Stimulated activated naive CD4-positive, alpha-beta T cell treated with Interleukin-2 at 50 U/mL for 16 hours (primary cell): ENCODE measurements at places on chromosomes 16 and 17.

DNA sequence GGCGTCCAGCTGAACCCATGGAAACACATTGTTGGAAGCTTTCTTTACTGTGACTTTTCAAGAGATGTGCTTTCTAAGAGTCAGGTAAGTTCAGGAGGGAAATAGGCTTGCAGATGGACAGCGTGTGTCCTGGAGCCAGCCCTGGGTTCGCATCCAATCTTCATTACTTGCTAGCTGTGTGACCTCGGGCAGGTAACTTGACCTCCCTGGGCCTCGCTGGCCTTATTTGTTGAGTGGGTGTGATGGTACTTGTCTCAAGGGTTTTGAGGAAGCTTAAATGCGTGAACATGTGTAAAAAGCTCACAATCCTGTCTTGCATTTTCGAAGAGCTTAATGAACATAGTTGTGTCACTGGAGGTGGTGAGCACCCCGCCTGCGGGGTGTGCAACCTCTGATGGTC lies 11.8 kb downstream of the ADGRG1 start:
- no peak for DNase-seq

DNA sequence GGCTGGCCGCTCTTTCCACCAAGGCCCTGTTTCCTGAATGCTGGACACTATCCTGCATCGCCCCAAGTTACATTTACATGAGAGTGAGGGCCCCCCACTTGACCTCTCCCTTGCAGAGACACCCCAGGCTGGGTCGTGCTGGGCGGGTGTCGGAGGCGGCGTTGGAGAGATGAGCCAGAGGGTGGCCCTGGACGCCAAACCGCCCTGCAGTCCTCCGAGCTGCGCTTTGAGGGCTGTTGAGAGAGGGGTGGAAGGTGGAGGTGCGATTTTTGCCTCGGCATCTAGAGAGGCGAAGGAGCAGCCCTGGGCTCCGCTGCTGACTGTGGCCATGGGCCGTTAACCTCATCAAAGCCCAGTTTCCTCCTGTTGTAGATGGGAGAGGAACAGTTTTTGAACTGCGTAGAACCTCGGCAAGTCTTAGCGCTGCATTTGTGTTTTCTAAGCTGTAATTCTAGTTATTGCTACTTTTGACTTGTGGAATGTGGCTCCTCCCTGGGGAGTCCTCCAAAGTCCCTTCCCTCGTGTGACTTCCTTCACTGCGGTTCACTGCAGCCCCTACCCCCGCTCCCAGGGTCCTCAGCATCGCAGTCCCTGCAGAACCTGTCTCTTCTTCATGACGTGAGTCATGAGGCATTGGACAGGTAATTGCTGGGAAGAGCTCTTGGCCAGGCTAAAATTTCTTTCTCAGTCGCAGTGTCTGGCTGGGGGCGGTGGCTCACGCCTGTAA lies 986 bp upstream of the ELOB start:
- DNase-seq, result peak; percentile 35

GRCh38 chr17:81161536-81161935 lies 3.8 kb upstream of the PVALEF start:
- DNase-seq, result no peak

DNA sequence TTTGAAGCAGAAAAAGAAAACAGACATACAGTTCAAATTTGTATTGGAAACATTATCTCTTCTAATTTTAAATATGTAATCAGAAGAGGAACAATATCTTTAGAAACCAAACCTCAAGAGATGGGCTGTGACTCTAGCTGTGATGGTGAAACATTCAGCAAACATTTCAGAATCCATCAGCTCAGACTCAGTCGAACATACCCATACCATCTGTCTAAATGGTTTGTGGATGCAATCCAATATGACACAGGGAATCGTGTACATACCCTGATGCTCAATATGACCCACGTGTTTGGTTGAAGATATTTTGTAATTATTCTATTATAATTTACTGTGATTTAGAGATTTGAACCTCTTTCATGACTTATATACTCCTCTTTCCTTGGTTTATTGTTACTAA lies 665.2 kb upstream of the CDH8 start:
- no peak for DNase-seq

DNA sequence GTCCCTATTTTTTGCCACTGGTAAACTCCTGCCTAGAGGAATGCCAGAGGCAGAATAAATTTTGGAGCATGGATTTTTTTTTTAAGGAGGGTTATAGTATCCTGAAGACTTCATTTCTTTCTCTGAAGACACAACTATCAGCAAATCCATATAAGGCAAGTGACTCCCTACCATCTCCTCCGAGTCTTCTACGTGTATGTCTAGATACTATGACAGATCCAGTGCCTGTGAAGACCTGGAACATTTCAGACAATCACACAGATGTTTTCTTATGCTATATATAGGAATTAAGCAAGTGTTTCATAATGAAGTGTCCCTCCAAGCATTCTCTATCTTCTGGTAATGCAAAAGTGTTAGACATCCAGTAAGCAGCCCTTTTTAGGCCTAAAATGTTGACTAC lies 255.5 kb upstream of the TBX2 start:
- no peak for DNase-seq

DNA sequence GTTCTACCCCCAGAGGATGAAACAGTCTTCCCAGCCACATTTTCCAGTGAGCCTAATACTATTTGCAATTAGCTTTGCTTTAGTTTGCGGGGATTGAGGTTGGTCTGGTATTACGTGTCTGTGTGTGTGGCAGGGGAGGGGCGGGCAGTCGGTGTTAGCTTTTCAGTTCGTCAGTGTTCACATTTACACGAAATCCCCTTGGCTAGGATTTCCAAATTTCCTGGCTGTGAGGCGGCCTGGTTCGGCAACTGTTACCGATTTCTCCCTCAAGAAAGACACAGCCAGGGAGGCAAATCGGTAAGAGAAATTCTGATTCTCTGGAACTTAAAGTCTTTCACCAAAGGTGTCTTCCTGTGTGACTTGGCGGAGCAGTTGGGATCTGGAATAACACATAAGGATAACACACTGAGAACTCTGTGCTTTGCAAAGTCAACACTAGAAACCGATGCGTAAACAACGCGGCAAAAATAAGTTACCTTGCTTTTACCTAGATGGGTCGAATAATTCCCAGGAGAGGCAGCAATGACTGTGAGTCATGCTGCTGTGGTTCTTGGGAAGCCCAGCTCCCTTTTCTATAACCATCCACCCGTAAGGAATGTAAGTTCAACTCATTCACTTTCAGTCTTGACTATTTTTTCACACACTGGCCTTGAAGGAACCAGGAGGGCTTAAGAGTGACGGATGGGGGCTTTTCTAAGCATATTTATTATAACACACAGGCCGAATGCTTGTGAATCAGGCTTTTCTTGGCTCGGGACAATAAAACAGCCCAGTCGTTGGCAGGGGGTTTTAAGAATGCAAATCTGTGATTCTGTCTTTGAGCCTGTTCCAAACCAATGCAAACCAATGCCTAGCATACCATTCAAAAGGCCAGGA lies 24.2 kb downstream of the GPRC5B start:
- no peak for DNase-seq

- no peak for DNase-seq
Measured at GRCh38 chr16:70162041-70162451, 11.5 kb upstream of the CLEC18C start.

DNA sequence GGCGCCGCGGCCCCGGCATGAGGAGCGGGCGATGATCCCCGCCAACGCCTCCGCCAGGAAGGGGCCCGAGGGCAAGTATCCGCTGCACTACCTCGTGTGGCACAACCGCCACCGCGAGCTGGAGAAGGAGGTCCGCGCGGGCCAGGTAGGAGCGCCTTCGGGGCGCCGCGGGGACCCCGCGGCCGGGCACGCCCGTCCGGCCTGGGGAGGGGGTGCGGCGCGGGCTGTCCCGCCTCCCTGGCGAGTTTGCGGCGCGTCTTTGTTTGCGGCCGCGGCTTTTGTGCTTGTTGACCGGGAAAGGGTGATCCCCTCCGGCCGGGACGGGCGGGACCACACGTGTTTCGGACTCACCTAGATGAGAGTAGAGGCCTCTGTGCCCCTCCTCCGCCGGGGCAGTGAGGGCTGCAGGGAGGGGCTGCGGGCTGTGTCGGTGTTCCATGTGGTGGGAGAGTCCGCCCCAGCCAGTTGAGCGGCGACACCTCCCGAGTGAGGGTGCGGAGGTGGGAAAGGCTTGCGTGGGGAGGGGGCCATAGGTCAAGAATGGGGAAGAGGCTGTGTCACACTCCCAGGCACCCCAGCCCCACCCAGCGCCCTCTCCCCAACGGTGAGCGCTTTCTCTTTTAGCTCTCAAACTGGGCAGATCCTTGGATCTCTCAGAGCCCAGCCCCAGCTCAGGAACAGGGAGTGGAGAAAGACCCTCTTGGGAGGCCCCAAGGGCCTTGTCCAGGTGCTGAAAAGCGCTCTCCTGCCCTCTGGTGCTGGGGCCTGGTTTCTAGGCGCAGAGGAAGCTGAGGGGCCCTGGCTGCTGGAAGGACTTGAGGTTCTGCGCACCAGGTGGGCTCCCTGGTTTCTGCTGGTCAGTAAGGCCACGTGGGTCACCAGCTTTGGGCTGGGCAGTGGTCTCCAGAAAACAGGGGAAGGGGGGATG lies 923 bp downstream of the ANKRD13B start:
- DNase-seq, result peak; percentile 27

- DNase-seq, result no peak
Measured at GRCh38 chr17:8670421-8670820, 39.9 kb upstream of the MYH10 start.
